ENCODE measurements at places on chromosomes 2 and 18.

GRCh38 chr18:60069145-60069544 lies 169.3 kb downstream of the PMAIP1 start:
- DNase-seq, result no peak

GRCh38 chr2:191995285-191995684 lies 148.4 kb upstream of the CAVIN2 start:
- peak; percentile 33 for DNase-seq

DNA sequence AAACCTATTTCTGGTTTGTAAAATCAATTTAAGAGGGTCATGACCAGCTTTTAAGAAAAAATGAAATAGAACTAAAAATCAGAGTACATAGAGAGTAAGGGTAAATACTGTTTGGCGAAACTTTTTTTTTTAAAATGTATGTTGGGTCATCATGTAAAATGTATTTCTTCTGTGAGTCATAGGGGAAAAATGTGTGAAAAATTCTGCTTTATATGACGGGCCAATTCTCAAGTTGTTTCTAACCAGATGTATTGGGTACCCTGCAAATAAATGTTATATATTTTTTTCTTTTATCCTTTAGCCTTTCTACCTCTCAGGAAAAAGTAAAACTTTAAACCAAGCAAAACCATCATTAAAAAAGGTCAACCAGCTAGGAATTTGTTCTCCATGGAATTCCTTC lies 13.9 kb downstream of the AFTPH start:
- no peak for DNase-seq

DNA sequence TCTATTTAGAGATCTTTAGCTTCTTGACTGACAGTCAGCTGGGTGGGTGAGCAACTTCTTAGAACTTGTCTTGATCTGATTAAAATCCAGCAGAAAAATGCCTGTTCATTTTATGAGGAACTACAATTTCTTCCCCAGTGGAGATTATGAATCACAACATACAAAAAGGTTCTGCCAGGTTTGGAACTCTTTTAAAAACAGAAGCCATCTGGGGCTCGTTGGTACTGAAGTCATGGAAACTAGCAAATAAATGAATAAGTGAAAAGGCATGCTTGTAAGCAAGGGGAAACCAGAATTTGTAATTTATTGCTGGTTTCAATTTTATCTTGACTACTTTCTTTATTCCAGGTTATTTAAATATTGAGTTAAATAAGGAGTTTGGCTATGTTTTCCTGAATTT lies 767.4 kb downstream of the MBD2 start:
- no peak for DNase-seq

GRCh38 chr2:129778584-129778877 lies 200.9 kb upstream of the RAB6C start:
- DNase-seq, result no peak

DNA sequence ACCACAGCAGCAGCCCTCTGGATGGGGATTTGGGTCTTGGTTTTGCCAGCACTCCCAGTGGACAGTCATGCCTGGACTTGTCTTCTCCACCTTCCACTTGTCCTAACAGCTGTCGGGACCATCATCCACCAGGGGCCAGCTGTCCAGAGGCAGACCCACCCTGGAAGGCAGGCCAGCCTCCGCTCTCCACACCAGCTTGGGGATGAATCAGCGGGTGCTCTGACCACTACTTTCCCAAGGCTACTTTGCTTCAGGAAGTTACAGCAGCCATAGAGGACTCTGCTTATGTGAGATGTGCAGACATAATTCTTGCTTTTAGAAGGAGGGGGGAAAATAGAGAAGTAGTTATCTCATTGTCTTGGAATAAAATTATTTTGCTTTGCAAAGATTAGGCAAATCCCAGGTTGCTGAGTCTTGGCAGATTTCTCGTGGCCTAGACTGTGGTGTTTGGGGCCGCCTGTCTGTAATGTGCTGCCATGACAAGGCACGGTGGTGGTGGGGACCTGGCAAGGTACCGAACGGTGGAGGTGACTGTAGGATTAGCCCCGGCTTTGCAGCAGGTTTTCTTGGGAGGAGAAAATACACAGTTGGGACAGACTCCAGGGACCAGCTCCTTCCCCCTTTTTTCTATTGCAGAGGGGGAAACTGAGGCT lies 148.7 kb downstream of the AGAP1 start:
- peak; percentile 21 for DNase-seq

- DNase-seq, result no peak
These were observed 64.0 kb downstream of the SLC40A1 start for GRCh38 chr2:189516546-189516945.

DNA sequence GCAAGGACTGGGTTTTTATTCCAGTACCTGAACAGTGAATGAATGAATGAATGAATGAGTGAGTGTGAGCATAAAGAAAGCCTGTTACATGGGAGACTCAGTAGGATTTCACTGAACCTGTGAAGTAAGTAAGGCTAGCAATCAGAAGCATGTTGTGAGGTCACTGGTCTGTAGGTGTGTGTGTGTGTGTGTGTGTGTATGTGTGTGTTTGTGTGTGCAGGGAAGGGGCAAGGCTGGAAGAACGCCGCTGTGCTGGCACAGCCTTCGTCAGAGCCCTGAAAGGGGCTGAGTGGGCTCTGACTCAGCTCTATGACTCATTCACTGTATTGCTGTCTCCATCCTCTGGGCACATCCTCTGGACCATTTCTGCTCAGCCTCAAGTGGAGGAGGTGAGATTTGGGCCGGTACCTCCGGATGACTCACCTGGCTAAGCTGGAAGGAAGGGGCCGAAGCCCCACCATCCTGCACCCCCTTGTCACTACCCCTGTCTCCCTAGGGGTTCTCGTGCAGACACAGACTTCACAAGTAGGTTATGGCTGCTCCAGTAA lies 51.4 kb upstream of the MRPL33 start:
- DNase-seq, result peak; percentile 98

- DNase-seq, result peak; percentile 68
These were observed 175.5 kb downstream of the SETBP1 start for GRCh38 chr18:44856157-44856556.

GRCh38 chr2:118731413-118731812 lies 116.0 kb downstream of the EN1 start:
- DNase-seq, result no peak

DNA sequence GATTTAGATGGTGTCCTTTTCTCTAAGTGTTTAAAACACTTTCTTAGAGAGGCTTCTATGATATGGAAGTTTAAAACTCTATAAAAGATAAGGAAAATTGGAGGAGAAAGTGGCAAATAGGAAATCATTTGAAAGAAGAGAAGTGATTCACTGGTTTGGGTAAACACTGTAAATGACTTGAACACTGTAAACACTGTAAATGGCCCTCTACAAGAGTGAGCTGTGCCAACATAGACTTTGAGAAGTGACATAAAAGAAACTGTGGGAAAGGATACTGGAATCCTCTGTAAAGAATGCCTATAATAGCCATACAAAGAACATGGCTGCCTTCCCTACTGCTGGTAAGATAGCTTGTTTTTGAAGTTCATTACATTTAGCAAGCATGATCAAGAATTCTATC lies 210.9 kb upstream of the SIX3 start:
- DNase-seq, result no peak

- no peak for DNase-seq
These were observed 8.4 kb upstream of the NTSR2 start for GRCh38 chr2:11678306-11678960.

DNA sequence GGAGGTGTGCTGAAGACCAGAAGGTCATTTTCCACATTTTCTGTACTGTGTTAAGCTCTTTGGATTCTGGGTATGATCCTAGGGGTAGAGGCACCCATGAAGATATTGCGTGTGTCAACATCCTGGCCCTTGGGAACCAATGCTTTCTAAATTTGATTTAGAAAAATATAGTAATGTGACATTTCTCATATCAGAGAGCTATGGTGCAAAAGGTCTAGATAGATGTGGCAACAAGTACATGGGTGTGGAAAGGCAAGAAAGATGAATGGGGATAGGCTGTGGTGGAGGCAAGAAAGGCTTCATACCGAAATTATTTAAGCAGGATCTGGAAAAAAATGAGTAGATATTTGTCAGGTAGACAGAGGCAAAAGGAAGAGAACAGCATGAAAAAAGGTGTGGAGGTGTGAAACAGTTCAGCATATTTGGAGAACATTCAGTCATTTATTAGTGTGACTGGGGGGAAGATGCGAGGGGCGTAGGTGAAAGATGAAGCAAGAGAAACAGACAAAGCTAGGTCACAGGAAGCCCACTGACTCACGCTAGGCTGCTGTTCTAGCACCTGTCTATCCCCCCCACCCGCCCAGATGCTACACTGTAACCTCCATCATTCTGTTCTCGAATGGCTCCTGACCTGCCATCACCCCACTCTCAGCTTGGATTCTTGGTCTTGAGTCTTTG lies 11.7 kb downstream of the DOK1 start:
- no peak for DNase-seq

GRCh38 chr18:51151568-51152511 lies 45.6 kb downstream of the MEX3C start:
- DNase-seq, result no peak

DNA sequence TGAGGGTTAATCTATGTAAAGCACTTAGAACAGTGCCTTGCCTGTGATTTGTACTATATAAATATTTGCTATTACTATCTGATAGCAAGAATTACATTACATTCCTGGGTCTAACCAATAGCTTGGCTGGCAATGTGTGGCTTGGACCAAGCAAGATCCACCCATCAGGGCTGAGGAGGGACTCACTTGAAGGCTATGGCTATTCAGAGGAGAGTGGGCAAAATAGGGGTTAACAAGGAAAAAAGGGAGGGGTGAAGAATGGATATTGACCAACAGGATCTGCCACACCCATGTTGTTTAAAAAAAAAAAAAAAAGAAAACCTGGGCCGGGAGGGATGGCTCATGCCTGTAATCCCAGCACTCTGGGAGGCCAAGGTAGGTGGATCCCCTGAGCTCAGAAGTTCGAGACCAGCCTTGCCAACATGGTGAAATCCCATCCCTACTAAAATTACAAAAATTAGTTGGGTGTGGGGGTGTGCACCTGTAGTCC lies 20.0 kb upstream of the TMBIM1 start:
- DNase-seq, result no peak

GRCh38 chr2:181352158-181352557 lies 105.0 kb upstream of the ITGA4 start:
- no peak for DNase-seq

- no peak for DNase-seq
These were observed 116.3 kb upstream of the KLHL29 start for GRCh38 chr2:23268467-23269263.

DNA sequence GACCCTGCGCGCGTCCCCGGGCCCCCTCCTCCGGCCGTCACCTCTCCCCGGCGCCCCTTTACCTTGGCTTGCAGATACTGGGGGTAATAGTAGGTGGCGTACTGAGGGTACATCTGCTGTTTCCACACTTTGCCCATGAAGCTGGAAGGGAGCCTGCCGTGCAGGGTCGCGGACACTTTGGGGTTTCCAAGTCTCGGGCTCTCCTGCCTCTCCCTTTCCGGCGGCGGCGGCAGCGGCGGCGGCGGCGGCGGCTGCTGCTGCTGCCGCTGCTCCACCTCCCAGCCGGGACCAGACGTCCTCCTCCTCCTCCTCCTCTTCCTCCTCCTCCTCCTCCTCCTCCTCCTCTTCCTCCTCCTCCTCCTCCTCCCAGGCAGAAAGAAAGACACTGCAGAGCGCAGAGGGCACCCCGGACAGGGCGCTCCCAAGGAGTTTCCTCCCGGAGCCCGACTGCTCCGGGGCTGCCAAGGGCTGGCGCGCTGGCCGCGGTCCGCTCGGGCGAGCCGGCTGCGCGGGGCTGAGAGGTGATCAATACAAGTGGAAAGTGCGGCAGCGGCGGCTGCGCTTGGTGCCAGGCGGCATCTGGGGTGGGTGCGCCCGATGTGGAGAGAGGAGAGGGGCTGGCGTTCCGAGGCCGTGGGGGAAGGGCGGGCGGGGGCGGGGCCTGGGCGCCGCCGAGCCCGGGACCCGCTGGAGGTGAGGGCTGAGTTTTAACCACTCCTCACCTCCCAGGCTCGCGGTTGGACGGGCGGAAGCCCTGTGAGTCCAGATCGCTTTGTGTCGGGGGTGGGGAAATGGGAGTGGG lies at the start of gene RBMS1:
TSS of gene RBMS1 (minus strand) at position 581 of the 802 bp plus-strand sequence. CDS start at position 137, 444 bp downstream.
- DNase-seq, result peak; percentile 30

DNA sequence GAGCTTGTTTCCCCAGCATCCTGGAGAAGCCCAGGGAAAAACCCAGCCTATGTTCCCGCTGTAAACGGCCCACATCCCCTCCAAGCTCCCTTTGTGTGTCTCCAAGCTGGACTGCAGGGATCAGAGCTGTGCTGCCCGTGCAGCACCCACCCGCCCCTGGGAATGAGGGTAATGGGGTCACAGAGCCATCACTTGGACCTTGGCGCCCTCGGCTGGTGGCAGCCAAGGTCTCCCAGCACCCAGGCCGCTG lies 670 bp upstream of the INPP5D start:
- DNase-seq, result no peak

DNA sequence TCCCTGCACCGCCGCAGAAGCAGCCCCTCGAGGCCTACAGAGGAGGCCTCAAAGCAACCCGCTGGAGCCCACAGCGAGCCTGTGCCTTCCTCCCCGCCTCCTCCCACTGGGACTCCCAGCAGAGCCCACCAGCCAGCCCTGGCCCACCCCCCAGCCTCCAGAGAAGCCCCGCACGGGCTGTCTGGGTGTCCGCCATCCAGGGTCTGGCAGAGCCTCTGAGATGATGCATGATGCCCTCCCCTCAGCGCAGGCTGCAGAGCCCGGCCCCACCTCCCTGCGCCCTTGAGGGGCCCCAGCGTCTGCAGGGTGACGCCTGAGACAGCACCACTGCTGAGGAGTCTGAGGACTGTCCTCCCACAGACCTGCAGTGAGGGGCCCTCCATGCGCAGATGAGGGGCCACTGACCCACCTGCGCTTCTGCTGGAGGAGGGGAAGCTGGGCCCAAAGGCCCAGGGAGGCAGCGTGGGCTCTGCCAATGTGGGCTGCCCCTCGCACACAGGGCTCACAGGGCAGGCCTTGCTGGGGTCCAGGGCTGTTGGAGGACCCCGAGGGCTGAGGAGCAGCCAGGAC lies 31.2 kb downstream of the GPC1 start:
- no peak for DNase-seq

GRCh38 chr18:58557008-58557435 lies 71.9 kb downstream of the ALPK2 start:
- no peak for DNase-seq

DNA sequence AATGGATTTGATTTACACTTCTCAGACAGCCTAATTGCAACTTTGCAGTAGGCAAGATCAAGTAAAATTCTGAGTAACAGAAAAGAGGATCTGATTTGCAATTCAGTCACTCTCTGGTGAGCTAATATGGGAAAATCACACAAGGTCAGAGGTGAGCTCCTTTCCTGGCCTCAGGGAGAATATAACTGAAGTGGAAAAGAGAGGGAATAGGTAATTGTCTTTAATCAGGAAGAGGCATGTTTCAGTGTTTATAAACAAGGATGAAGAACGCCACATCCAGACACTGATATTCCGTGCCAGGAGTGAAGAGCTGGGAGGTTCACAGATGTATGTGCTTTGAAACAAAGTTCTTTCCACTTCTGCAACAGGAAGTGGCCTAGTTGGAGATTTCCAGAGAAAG lies 127.1 kb downstream of the ETAA1 start:
- peak; percentile 61 for DNase-seq
